Omental fat pad (tissue), 4 donors: ENCODE measurements at places on chromosomes 12 and 14. TPM values are rescaled to one million over a fixed set of nuclear protein-coding genes. Genes with fewer than 3 reads are reported as not detected.

GRCh38 chr12:5520831-5521230, 88.9 kb downstream of the NTF3 start:
- DNase-seq: no peak

DNA sequence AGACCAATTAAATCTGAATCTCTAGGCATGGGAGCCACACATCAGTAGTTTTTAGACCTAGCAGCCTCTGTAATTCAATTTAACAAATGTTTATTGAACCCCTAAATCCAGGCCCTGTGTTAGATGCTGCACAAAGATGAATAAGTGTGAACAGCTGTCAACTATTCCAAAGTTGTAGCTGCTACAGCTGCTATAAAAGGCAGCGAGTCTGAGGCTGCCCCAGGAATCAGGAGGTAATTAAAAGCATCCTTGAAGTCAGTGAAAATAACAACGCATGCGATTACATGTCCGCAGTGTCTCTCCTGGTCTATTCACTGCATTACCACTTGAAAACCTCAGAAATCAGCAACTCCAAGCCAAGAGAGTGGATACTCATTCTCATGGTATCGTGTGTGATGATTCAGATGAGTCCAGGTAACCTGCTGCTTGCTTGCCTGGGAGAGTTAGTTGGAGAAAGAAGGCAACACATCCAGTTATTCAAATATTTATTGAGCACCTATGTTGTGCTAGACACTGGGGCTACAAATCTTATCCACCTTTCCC, 34.9 kb upstream of the DDHD1 start:
- DNase-seq: no peak

DNA sequence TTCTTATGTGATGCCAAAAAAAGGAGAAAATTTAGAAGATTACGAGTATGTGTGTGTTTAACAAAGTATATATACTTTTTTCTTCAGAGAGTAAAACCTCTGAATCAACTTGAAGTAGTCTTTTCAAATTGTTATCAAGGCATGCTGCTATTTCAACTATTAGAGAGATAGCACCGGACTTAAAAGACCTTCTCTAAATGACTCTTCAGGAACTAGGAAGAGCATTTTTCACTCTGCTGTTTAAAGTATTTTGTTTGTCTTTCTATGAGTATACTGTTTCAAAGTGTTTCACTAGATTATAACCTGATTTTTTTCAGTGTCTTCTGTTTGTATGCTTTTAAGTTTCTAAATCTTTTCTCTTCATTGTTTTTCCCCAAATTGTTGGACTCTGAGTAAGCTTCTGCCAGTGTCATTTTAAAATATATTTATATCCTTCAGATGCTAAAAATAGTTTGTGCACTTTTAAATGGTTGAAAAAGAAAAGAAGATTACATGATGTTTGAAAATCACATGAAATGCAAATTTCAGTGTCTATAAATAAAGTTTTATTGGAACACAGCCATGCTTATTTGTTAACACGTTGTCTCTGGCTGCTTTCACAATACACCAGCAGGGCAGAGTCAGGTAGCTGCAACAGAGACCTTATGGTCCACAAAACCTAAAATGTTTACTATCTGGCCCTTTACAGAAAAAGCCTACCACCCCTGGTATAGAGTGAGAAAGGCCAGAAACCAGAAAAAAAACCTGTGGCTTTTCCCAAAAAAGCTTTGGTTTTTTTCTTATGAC, 21.3 kb downstream of the CRADD start:
- DNase-seq: no peak

DNA sequence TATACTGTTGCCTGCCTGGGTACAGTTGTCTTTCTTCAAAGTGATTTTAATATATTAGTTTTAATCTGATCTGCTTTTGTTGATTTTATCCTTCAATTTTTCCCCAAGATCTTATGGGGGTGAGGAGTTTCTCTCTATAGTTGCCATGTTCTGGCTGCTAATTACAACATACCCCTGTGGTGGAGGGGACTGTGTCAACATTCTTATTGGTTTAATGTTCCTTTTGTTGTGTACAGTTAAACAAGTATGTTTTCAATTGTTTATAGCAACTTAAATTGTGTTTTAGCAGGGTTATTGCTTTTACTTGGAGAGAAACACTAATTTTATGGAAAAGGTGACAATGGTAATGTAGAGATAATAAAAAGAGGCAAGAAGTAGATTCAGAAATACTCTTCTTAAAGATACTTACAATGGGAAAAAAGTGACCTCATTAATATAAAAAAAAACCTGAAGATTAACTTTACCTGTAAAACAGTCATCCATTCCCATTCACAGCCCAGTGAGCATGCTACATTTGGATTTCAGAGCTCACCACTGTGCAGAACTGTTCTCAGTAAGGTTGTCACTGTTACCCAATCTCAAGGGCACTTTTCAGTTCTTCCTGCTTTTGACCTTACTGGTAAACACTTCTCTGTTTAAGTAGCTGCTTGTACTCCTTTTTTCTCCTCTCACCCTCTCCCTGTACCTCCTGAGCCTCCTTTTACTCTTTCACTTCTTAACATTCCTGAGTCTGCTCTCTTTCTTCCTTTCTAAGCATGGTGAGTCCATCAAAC, 8.1 kb upstream of the LRRK2 start:
- no peak for DNase-seq

DNA sequence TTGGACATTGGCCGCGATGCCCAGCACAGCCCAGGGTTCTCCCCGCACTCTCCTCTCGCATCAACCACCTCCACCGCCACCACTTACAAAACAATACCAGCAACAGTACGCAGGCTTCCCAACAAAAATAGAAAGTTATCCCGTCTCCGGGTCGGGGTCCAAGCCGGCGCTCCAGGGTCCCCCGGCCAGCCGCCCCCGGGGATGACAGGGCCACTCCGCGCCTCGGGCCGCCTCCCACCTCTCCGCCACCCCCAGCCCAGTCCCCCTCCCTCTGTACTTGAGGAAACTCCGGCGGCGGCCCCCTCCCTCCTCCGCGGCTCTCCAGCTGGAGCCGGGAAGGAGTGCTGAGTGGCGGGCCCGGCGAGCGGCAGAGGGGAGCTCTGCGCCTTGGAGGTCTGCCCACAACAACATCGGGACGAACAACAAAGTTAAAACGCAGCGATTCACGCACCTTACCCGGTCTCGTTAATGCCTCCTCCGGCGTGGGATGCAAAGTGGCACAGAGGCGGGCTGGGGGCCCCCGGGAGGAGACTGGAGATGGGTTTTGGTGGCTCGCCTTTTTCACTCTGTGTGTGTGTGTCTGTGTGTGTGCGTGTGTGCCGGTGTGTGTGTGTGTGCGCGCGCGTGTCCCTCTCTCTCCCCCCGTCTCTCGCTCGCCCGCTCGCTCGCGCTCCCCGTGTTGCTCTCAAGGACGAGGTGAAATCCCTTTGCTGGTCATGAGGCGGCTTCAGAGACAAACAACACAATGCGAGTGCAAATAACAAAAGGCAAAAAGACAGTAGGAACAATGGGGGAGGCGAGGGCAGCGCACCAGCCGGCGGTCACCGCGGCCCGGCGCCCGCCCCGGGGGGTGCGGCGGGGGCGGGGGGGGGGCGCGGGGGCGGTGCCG, 386.8 kb downstream of the BCAT1 start:
- no peak for DNase-seq

- no peak for DNase-seq
Measured at GRCh38 chr14:106228541-106229158, 702.3 kb downstream of the TMEM121 start.

- DNase-seq: no peak
Measured at GRCh38 chr14:65462411-65462810, 49.9 kb downstream of the FUT8 start.

GRCh38 chr12:32240162-32240561, 133.5 kb downstream of the BICD1 start:
- no peak for DNase-seq

- no peak for DNase-seq
Measured at GRCh38 chr12:65098364-65098763, 22.7 kb downstream of the WIF1 start.

GRCh38 chr14:61530896-61531295, 164.4 kb upstream of the HIF1A start:
- DNase-seq: no peak

DNA sequence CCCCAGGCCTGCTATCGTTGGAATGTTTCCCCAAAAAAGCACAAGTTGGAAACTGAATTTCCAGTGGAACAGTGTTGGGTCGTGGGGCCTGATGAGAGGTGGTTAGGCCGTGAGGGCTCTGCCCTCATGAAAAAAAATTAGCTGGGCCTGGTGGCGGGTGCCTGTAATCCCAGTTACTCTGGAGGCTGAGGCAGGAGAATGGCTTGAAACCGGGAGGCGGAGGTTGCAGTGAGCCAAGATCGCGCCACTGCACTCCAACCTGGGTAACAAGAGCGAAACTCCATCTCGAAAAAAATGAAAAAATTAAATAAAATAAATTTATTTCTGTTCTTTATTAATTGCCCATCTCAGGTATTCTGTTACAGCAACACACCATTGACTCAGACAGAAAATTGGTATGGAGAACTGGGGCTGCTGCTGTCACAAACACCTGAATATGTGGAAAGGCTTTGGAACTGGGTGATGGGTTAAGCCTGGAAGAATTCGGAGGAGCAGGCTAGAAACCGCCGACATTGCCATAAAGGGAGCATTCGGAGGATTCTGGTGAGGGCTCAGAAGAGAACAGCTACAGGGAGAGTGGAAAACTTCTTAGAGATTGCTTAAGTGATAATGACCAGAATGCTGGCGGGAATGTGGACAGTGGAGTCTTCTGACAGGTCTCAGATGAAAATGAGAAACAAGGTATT, 17.1 kb upstream of the RCOR1 start:
- no peak for DNase-seq

DNA sequence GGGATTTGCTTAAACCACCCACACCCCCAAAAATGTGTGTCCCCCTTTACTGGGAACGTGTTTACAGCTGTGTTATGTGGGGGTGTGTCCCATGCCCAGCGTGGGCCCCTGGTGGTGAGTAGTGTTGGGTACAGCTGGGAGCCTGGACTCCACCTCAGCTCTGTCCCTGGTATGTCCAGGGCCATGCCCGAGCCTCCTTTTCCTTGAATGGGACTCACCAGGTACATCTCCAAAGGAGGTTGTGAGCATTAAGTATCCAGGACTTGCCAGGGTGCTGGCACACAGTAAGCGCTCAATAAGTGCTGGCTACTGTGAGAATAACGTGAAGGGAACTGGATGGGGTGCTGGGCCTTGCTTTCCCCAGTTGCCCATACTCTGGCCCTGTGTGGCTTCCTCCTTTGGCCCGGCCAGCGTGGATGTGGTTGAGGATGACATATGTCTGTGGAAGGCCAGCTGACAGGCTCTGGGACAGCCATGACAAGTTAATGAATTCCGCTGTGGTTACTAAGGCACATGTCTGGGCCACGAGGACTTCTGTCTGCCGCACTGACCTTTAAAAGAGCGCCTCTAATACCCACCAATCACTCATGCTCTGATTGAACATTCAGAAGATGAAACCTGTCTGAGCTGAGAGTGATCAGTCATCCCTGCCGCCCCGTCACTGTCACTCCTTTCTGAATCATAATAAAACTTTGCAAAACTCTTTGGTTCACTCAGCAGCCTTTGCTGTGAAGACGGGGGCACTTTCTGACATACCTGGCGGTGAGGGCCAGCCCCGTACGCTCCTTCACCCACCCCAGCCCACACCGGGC, 74.7 kb downstream of the DIO3 start:
- no peak for DNase-seq

GRCh38 chr14:19799880-19800279, 3.7 kb upstream of the OR4N2 start:
- DNase-seq: no peak

GRCh38 chr12:51883998-51884675, 3.8 kb upstream of the ANKRD33 start:
- no peak for DNase-seq

- DNase-seq: no peak
Measured at GRCh38 chr12:119259484-119259883, 75.0 kb upstream of the CCDC60 start.

DNA sequence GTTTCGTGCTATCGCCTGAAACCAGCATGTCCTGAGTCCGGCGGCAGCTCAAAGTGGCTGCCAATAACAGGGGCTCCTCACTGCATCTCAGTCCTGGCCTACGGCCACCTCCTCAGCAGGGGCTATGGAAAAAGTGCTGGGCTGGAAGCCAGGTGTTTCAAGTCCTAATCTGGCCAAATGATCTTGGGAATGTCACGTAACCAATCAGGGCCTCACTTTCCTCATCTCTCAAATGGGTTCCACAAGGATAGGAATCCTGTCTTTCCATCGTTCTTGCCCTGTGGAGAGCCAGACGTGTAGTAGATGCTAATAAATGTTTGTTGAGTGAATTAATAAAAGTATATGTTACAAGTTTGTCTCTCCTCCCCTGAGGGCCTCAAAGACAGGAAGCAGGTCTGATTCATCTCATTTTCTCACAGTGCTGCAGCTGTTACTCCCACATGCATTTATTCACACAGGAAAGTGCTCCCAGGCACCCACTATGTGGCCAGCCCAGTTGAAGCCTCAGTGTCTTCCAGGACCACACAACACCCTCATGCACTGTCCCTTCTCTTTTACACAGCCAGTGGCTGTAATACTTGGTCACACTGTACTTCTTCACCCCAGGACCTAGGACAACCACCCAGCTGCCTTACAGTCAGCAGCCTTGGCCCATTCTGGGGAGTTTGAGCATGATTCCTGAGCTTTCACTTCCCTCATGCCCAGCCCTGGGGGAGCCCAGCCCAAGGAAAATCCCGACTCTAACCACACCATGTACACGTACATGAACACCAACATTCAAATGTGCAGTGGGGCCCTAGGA, 5.0 kb downstream of the CMKLR1 start:
- no peak for DNase-seq

DNA sequence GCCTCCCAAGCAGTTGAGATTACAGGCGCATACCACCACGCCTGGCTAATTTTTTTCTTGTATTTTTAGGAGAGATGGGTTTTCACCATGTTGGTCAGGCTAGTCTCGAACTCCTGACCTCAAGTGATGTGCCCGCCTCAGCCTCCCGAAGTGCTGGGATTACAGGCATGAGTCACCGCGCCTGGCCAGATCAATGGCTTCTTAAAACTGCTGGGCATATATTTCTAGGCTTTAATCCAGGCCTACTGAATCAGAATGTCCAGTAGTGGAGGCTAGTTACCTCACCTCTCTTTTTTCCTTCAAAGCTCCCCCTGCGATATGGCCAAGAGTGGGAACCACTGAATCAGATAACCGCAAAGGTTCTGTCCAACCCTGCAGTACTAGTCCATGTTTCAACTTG, 17.1 kb downstream of the POU6F1 start:
- no peak for DNase-seq

DNA sequence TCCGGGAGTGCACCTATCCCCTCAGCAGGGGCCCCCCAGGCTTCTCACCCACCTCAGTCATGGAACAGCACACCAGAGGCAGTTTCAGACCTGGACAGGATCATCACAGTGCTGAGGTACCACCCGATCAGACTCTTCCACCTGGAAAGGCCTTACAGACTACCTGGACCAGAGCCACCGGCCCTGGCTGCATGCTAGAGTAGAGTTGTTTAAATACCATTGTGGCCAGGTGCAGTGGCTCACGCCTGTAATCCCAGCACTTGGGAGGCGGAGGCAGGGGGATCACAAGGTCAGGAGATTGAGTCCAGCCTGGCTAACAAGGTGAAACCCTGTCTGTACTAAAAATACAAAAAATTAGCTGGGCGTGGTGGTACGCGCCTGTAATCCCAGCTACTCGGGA, 61.5 kb downstream of the TSPAN11 start:
- DNase-seq: no peak

STK38L gene
- total RNA-seq: 28.1 TPM

FBXO21 gene
- total RNA-seq: 70.1 TPM

TMEM30B gene
- total RNA-seq: 2.4 TPM

RTL1 gene
- total RNA-seq: not detected

GPRC5A gene
- 164 TPM for total RNA-seq

OR6C4 gene
- total RNA-seq: not detected

OR10A7 gene
- not detected for total RNA-seq

TAS2R43 gene
- total RNA-seq: 1.4 TPM

MAP3K12 gene
- total RNA-seq: 35.9 TPM

CRADD gene
- total RNA-seq: 27.7 TPM

C12orf54 gene
- total RNA-seq: not detected

ABCD2 gene
- 11.0 TPM for total RNA-seq
